Endodermal cell (in vitro differentiated cells): ENCODE measurements at places on chromosomes 6 and 20. TPM values are rescaled to one million over a fixed set of nuclear protein-coding genes. Genes with fewer than 3 reads are reported as not detected.

DNA sequence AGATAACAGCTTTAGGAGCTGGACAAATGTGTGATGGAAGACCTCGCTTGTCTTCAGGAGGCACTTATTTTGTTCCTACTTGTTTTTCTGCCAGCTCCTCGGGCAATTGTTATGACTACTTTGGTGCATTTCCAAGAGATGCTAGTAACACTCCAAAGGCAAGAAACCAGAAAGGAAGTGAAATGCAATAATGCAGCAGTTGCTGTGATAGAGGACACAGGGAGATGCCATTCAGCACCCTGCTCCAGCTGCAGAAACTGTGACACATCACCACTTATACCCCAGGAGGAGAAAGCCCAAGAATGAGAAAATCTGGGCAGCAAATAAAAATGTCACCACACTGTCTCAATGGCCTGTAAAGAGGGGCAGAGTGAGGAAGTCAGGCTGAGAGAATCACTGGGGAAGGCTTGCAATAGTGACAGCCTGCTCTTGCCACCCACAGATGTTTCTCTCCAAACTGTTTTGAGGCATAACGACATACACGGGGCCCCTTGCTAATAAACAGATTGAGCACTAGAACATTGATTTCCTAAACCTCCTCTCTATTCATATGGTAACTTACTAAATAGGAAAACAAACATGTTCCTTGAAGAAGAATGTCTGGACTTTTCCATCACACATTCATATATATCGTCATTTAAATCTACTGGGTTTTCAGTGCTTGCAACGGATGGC is 231.0 kb upstream of the PRND start:
- no peaks in the 10 kb centered on the region for H3K27me3 ChIP-seq
- H3K27ac ChIP-seq = no peak overlapping the region
- H3K4me1 ChIP-seq = no peaks in the 10 kb centered on the region
- H3K36me3 ChIP-seq = no peaks in the 10 kb centered on the region
- DNase-seq = no peak

- no peaks in the 10 kb centered on the region for H3K4me1 ChIP-seq
- no peak overlapping the region for H3K27ac ChIP-seq
- no peak for DNase-seq
- H3K4me3 ChIP-seq = no peak overlapping the region
Measured at GRCh38 chr6:8825726-8826125, 390.4 kb upstream of the SLC35B3 start.

PRR18 gene
- 0.42 to 1.4 TPM (median 0.63 TPM) in 3 replicates for total RNA-seq

TFAP2C gene
- 1.8 and 3.0 TPM in 2 replicates for total RNA-seq

OR2B2 gene
- total RNA-seq = not detected in 3 replicates

FRS3 gene
- total RNA-seq = 6.9 and 7.5 TPM in 2 replicates

BTN2A1 gene
- total RNA-seq = 15.0 to 20.0 TPM (median 15.0 TPM) in 3 replicates

RGS17 gene
- 2.4 to 3.7 TPM (median 3.2 TPM) in 3 replicates for total RNA-seq

GFOD1 gene
- total RNA-seq = 1.9 and 2.1 TPM in 2 replicates

OR2H2 gene
- total RNA-seq = not detected in 3 replicates
